ENCODE measurements at places on chromosomes 3 and 15.

DNA sequence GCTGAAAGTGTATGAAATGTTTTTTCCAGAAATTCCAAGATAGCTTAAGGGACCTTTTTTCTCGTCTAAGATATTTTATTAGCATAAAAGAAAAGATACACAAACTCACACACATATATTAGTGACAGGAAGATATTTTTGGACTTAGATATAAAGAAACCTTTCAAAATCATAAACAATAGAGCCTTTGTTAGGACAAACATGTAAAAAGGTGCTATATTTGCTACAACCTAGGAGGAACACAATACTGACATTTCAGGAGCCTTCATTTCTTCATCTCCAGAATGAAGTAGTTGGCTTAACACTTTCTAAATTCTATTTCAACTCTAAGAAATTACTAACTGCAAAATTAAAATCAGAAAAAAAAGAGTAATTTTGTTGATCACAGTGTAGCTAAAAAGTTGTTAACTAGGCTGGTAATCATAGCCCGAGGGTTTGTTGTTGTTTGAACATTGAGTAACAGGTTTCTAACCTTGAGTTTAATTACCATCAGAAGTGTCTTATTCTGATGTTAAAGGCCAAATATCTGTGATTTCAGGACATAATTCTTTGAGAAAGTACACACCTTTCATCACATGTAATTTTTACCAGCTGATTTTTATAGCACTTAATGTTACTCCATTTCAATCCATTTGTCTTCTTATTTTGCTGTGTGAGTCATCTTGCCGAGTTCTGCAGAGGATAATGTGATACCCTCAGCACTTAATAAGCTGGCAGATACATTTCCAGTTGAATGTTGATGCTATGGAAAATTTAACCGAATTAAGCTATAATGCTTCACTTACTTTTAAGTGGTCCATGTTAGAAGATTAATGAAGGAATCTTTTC lies 97.3 kb downstream of the MBNL1 start:
- DNase-seq: no peak

GRCh38 chr15:56208185-56208584 lies 35.5 kb downstream of the RFX7 start:
- no peak for DNase-seq

DNA sequence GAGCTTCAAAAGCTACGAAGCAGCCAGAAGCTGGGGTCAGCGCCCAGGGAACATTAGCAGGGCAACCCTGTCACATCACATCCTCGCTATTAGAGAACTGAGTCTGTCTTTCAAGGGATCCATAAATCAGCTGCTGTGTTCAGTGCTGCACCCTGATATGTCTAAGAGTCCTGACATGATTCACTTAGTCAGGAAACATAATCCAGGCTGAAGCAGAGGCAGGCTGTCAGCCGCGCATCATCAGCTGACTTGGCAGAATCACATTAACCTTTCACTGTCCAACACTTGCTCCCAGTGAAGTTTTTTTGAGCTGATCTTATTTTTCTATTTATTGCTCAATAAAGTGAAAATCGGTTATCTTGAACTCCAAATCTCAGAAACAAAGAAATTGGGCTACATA lies 23.5 kb downstream of the MYH15 start:
- no peak for DNase-seq

DNA sequence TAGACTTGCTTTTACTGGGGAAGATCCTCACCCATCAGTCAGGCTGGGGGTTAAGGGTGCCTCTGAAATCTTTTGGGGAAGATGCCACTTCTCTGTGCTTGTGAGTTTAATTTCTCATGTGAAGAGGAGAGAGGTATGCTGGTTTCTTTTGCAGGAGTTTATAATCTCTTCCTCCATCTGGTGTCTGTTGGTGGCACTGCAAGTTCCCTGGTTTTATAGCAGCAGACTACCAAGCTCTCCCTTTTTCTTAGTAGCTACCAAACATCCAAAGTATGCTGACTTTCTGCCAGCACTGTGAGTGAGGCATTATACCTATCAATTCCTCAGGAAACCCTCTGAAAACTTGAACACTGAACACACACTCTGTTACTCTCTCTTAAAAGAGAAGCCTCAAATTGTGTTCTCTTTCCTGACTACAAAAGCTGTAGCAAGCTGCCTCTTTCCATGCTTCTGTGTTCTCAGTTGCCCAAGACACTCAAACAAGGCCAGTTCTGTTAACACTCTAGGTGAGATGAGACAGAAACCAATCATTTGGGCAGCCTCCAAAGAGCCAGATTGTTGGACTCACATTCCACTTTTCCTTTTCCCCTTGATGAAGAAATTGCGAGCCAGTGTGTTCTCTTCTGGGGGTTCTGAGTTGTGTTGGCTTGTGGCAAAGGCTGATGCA lies 299.5 kb downstream of the GAP43 start:
- no peak for DNase-seq

GRCh38 chr3:31592764-31593163 lies 60.0 kb downstream of the STT3B start:
- DNase-seq: no peak

GRCh38 chr3:127371334-127371733 lies 83.5 kb upstream of the PRR20G start:
- no peak for DNase-seq

DNA sequence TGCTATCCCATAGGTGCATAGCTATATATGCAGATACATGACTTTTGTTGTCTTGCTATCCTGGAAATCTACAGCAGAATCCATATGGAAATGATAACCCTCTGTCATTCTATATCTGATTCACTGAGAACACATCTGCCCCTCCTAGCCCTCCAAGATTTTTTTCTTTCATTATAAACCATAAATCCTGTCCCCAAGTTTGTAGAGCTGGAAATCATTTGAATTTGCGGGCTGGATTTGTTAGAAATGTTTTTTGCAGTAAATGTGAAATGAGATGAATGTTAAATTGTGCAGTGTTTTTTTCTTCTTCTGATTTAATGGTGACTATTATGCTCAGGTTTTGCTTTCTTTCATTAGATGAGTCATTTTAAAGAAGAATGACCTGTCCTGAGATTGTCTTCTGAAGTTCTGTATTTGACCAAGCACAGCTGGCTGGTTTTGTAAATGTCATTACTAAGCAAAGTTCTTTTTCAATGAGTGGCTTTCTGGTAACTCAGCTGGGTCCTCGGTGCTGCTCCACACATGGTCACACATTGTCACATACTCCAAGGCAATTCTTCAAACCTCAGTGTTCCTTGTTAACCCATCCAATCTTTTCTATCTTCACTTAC lies 25.3 kb upstream of the ABHD17C start:
- no peak for DNase-seq

GRCh38 chr3:41893977-41894376 lies 67.9 kb downstream of the ULK4 start:
- no peak for DNase-seq

- DNase-seq: no peak
Observed at GRCh38 chr3:159266779-159267178, 464.9 kb downstream of the MFSD1 start.

DNA sequence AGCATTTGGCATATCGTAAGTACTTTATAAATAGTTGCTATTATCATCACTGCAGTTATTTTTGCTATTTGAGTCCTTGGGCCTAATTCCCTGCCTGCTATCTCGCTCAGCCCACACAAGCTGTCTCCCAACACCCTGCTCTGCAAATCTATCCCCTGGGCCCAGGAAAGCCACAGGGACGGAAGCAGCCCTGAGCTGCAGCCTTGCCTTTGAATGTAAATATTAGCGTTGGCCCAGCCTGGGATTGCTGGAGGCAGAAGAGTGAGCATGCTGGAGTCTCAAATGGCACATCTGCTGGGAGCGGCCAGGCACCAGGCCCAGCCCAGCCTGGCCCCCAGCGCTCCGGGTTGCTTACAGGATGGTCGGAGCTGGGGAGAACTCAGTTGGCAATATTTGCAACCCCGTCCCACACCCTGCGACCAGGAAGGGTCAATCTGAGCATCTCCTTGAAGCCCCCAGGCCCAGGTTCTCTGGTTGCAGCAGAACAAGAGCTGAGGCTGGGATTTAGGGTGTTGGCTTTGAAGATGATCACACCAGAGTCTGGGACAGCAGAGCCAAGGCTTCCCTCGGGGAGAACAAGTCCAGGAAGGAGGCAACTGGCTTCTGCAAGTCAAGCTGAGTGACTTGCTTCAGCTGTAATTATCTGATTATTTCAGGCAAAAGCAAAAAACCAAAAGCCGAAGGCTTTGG lies 529.6 kb downstream of the SHQ1 start:
- DNase-seq: no peak

DNA sequence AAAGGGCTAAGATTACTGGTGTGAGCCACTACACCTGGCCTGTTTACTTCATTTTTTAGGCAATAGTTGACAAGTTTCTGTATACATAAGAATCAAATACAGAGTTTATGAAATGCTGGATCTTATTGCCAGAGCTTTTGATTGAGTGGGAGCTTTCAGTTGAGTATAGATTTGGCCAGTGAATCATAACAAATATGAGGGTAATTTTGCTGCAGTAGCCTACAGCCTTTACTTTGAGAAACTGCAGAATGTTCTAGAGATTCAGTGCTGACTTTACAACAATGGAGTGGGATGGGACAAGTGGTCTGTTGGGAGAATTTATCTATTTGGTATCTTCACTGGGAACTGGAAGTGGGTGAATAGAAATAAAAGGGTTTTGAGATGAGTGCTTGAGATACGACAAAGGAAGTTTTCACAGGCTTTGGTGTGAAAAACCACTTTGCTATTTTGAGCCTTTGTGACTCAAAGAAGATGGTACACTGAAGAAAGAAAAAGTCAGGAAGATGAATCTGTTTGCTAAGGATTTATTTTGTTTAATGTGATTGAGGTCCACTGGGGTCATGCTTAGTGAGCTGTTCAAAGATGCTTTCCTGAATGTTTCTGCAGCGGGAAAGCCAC lies 227.8 kb downstream of the UBE2E2 start:
- no peak for DNase-seq

DNA sequence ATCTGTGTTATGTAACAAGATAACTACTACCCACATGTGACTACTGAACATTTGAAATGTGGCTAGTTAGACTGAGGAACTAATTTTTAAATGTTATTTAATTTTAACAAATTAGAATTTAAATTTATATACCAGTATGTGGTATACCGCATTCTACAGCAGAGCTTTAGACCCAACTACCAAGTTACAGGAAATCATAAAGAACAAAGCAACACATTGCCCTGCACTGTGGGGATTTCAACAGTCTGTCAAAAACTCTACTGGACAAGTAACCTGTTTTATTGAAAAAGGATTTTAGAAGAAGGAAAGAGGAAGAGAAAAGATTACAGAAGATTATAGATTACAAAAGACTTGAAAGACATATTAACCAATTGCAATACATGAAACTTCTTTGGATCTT lies 64.9 kb downstream of the DPH6 start:
- no peak for DNase-seq

DNA sequence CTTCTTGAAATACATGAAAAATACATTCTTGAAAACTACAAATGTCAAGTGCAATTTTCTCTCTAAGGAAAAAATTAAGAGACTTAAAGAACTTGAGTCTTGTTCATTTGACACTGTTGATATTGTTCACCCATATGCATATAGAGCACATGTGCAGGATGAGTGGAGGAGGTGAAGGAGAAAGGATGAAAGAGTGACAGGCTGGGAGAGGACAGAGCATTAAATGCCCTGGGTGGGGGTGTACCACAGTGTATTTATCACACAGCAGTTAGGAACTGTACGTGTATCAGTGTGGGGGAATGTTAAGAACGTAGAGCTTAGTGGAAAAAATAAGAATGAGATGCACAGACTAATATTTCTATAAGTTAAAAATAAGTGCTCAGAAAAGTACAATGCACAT lies 45.7 kb downstream of the CTDSPL start:
- DNase-seq: no peak

DNA sequence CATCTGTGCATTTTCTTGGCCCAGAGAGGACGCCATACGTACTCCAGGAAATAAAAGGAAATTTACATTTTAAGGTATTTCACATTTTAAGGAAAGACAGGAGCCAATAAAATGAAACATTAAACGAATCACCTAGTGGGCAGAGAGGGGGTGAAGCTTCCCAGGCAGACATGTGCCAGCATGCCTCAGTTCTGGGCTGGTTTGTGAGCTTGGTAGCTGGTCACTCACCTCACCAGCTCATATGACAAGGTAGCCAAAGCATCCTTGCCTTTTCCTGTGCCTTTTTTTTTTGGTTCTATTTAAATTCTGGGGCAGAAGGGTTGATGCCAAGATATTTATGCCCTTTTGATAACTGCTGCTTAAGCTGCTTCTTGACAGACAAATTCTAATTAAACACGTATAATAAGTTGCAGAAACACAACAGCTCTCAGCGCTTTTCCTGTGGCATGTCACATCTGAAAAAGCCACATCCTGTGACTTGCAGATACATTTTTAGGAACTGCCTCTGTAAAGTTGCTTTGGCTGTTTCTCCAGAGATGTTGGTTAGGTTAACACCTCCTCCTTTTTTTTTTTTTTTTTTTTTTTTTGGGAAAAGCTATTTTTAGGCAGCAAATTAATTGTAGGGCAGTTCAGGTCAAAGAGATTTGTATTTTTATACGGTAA lies 218.6 kb downstream of the PDCD6IP start:
- peak; percentile 3 for DNase-seq

GRCh38 chr3:174220775-174221554 lies 638.2 kb upstream of the NAALADL2 start:
- no peak for DNase-seq

GRCh38 chr3:159994182-159994581 lies 5.5 kb downstream of the IL12A start:
- no peak for DNase-seq

GRCh38 chr3:156727519-156728205 lies 53.3 kb downstream of the TIPARP start:
- no peak for DNase-seq

DNA sequence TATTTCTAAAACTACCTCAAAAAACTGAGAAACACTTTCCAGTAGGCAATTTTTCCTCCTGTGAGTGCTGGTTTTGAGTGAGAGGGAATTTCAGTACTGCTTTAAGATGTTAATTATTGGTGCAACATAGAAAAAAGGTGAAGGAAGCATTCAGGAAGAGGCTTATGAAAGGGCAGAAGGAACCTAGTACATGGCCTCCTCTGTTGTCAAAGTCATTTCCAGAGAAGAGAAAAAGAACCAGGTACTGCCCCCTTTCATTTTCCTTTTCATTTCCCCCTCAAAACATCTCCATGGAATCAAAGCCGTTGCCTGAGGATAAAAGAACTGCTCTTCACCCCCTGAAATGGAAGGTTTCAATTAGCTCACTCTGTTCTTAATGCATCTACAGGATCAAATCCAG lies 19.8 kb downstream of the RARRES1 start:
- DNase-seq: no peak

GRCh38 chr3:122021811-122022401 lies at the start of gene ILDR1:
Gene ILDR1 (minus strand): TSS chr3:122022247. CDS start chr3:122022077, 170 bp downstream.
- no peak for DNase-seq
